ENCODE measurements at places on chromosomes 1 and 21. TPM values are rescaled to one million over a fixed set of nuclear protein-coding genes. Genes with fewer than 3 reads are reported as not detected.
A peak's percentile ranks its signal among the peaks of the same experiment; 100 is the strongest.

Gene MIS18A
- 56.3 TPM for total RNA-seq

- DNase-seq, result no peak
Observed at GRCh38 chr1:115496904-115497527, 144.8 kb upstream of the VANGL1 start.

GRCh38 chr1:234388094-234388493 is 14.8 kb downstream of the COA6 start:
- no peak for DNase-seq

Gene NPHS2
- not detected for total RNA-seq

- no peak for DNase-seq
Observed at GRCh38 chr1:166283190-166283589, 116.4 kb upstream of the FAM78B start.

GRCh38 chr1:234336359-234336758 is 36.9 kb upstream of the COA6 start:
- no peak for DNase-seq

DNA sequence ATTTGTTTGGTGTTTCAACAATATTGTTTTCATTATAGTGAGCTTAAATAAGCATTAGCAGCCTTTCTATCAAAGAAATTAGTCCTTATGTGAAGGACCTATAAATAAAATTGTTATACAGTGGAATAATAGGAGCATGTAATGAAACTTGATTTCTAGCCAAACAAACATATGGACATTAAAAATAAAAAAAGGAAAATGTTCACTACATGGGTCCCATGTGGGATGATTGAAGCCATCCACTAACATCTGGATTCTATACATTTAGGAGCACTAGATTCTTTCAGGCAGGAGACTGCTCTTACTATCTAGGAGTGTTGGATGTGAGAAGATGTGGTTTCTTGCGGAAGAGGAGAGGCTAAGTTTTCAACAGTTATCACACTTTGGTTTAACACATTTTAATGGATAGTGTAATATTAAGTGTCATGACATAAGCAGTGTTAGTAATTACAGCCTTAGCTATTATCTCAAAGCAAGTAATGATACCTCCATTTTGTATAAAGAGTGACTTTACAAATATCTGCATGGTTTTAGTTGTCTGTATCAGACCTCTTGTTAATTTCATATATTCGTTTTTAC is 62.3 kb downstream of the LYPLAL1 start:
- no peak for DNase-seq

GRCh38 chr1:167599957-167600581 is 30.0 kb upstream of the RCSD1 start:
- DNase-seq, result no peak

Gene UMODL1
- total RNA-seq, result not detected

- DNase-seq, result no peak
Observed at GRCh38 chr1:101128211-101128727, 102.7 kb upstream of the DPH5 start.

DNA sequence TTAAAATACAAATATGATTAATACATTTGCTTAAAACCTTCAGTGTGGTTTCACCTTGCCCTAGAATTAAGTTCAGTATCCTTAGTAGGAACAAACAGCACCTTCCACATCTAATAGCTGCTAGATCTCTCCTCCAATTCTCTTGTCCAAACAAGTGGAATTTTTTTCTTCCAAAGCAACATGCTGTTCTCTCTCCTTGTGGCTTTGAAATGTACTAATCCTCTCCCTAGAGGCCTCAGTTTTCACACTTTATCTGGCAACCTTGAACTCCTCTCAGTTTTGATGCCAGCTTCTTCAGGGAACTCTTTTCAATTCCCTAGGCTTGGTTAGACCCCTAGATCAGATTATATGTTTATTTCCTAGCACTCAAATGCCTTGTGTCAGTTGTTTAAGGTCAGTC is 87.0 kb downstream of the GLUL start:
- no peak for DNase-seq

DNA sequence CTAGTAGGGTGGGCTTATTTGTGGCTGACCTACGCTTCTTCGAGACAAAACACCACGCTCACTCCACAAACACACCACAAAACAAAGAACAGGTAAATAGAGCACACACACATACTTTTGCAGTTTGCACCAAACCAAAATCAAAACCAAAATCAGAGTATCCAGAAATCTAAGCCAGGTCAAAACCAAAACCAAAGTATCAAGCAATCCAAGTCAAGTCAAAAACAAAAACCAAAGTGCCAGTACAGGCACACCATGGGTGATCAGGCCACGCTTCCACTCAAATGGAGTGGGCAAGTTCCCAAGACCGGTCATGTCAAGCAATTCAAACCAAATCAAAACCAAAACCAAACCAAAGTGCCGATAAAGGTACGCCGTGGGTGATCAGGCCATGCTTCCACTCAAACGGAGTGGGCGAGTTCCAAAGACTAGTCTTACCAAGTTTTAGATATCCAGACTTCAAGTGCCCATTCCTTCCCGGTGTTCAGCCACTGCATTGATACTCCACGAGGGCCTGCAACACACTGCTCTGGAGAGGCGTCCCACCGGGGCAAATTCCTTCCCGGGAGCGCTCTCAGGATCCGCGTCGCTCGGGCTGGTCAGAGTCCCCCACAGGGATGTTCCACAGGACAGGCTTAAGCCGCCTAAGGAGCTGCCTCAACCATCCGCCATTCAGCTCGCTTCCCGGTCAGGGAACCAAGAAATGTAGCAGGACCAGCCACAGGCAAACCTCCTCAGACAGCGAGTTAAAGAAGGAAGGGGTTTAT is 169.1 kb downstream of the CDC7 start:
- DNase-seq, result no peak

Gene OR2T27
- total RNA-seq, result not detected

DNA sequence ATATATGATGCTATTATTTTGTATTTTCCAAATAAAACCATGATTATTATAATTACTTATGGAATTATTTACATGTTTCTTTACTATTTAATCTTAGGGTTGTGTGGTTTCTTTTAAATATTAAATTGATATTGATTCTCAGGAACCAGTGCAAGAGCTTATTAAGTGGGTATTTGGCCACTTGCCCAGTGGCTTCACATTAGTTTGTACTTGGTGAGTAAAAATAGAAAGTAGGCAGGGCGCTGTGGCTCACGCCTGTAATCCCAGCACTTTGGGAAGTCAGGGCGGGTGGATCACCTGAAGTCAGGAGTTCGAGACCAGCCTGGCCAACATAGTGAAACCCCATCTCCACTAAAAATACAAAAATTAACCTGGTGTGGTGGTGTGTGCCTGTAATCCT is 497.1 kb downstream of the PTPRC start:
- DNase-seq, result no peak

DNA sequence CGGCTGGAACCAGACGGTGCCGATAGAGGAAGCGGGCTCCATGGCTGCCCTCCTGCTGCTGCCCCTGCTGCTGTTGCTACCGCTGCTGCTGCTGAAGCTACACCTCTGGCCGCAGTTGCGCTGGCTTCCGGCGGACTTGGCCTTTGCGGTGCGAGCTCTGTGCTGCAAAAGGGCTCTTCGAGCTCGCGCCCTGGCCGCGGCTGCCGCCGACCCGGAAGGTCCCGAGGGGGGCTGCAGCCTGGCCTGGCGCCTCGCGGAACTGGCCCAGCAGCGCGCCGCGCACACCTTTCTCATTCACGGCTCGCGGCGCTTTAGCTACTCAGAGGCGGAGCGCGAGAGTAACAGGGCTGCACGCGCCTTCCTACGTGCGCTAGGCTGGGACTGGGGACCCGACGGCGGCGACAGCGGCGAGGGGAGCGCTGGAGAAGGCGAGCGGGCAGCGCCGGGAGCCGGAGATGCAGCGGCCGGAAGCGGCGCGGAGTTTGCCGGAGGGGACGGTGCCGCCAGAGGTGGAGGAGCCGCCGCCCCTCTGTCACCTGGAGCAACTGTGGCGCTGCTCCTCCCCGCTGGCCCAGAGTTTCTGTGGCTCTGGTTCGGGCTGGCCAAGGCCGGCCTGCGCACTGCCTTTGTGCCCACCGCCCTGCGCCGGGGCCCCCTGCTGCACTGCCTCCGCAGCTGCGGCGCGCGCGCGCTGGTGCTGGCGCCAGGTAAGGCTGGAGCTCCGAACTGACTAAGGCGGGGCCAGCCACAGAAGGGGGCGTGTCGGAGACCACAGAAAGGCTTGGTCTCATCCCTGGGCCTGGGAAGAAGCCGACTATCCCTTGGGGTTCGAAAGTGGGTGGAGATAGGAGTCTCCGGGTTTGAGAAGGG is 486 bp downstream of the SLC27A3 start:
- peak; percentile 95 for DNase-seq

GRCh38 chr1:119086830-119087229 is 53.6 kb downstream of the WARS2 start:
- DNase-seq, result no peak

GRCh38 chr1:173414539-173415226 is 62.5 kb upstream of the PRDX6 start:
- DNase-seq, result no peak

Gene SPRR2B
- total RNA-seq, result not detected

Gene CDC20
- total RNA-seq, result 251 TPM

Gene ACTA1
- total RNA-seq, result 48.5 TPM

GRCh38 chr21:46550116-46550941 is 54.6 kb downstream of the S100B start:
- no peak for DNase-seq

GRCh38 chr21:29499734-29500343 is 201.1 kb downstream of the BACH1 start:
- DNase-seq, result peak; percentile 79

DNA sequence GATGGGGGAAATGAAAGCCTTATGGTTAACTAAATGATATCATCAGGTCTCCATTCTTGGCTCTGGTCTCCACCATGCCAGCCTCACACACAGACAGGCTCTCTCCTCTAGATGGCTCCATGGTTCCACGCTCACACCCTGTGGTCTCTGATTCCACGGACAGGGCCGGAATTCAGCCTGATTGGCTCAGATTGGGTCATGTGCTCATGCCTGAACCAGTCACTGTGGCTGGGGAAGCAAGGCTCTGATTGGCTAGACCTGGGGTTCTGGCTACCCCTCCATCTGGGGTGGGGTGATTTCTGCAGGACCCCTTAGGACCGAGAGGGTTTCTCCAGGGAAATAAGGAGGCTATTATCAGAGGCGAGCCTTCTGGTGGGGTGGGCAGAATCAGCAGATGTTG is 277.0 kb downstream of the PTPRU start:
- peak; percentile 77 for DNase-seq

- no peak for DNase-seq
Observed at GRCh38 chr1:232886271-232886670, 64.1 kb upstream of the NTPCR start.

Gene TEKT2
- 0.20 TPM for total RNA-seq

GRCh38 chr1:245901037-245901436 is 606.0 kb downstream of the SMYD3 start:
- no peak for DNase-seq

DNA sequence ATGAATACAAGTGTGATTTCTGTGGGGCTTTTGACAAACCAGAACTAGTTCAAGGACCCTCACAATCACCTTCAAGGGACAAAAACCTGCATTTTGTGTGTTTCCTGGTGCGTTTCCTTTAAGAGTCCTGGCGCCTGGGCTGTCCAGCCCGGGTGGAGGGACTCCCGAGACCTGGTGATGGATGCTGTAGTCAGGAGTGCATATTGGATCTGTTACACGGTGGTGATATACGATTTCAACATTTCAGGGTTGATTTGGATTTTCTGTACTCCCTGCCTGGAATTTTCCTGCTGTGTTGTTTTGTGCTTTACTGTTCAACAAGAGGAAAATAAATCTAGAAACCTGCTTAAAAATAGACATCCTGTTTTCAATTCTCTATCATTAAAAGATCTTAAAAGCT is 162.0 kb downstream of the KIF26B start:
- no peak for DNase-seq

DNA sequence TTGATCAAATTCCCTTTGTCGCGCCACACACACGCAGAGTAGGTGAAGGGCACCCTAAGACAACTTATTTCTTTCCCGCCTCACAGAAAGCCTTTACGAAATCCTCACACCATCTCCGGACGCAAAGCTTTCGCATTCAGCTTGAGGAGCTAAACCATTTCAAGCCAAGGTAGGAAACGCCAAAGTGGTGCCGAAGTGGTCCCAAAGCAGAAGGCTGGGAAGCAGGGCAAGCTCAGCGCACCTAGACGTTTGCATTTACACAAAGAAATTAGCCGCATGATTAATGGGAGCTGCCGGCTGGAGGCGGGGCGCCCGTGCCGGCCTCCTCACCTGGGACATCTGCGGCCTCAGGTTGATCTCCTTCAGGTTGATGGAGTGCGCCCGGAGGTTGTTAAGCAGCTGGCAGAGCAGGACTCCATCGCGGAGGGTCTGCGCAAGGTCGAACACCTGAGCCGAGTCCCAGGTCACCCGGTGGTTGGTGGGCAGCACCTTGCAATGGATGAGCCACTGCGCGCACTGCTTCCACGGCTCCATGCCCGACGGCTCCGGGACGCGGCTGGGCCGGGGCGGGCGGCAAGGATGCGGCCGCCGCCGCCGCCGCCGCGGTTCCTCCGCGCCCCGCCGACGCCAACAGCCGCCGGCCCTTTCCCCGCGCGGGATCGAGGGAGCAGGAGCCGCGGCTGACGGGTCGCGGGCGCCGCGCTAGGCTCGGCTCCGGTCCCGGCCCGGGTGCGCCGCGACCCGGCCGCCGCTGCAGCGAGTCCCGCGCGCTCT is 457 bp downstream of the VAV3 start:
- peak; percentile 71 for DNase-seq

- no peak for DNase-seq
Observed at GRCh38 chr1:211724687-211725196, 49.3 kb upstream of the NEK2 start.

Gene UBL4B
- total RNA-seq, result not detected

- DNase-seq, result no peak
Observed at GRCh38 chr1:217453816-217454215, 177.1 kb downstream of the GPATCH2 start.

DNA sequence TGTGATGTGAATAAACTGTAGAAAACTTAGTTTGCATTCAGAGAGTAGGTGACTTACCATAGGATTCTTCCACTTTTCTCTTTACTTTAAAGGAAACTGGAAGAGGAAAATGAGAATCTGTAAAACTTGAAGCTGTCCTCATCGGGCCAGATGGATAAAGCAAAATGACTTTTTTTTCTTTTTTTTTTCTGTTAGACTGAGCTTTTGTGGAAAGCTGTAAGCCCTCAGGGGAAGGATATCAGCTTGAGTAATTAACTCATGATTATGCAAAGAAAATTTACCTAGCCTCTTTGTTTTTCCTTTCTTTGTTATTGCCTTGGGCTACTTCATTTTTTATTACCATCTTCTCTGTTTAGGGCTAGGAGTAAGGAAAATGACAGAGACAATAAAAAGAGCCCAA is 53.4 kb downstream of the DPH5 start:
- no peak for DNase-seq

- no peak for DNase-seq
Observed at GRCh38 chr1:145963265-145964019, 933 bp downstream of the ANKRD34A start.

DNA sequence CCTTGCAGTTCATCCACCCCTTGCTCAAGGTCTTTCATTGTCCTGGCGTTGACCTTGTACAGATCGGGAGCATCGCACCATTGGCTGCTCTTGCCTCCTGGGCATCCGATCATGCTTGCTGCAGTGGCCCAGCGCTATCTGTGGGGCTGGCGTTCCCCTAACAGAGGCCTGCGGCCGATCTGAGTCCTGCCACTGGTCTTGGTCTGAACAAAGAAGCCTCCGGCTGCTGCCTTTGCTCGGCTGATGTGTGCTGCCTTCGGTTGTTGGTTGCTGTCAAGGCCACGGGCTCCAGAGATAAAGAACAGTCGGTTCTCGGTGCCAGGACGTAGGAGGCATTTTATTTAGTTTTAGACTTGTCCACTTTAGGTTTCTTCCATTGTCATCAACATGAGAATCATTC is 39.0 kb downstream of the PCNT start:
- peak; percentile 12 for DNase-seq

Gene LCE3D
- total RNA-seq, result not detected

GRCh38 chr1:53641481-53642214 is 97.3 kb downstream of the GLIS1 start:
- no peak for DNase-seq

- no peak for DNase-seq
Observed at GRCh38 chr1:185441605-185442004, 124.6 kb upstream of the IVNS1ABP start.
